ENCODE measurements at places on chromosomes 3 and 15. TPM values are rescaled to one million over a fixed set of nuclear protein-coding genes. Genes with fewer than 3 reads are reported as not detected.

- peaks cover 8% of the 10 kb centered on the region for H3K4me1 ChIP-seq
- no peak overlapping the region for H3K4me3 ChIP-seq
- no peak overlapping the region for H3K27ac ChIP-seq
- no peak for DNase-seq
- no peaks in the 10 kb centered on the region for H3K36me3 ChIP-seq
These were observed 32.2 kb upstream of the SSR3 start for GRCh38 chr3:156586905-156587759.

GRCh38 chr3:24389108-24390090, 105.3 kb downstream of the THRB start:
- no peaks in the 10 kb centered on the region for H3K4me1 ChIP-seq
- H3K36me3 ChIP-seq = no peaks in the 10 kb centered on the region
- H3K27me3 ChIP-seq = no peaks in the 10 kb centered on the region
- DNase-seq = no peak
- no peak overlapping the region for H3K27ac ChIP-seq

DNA sequence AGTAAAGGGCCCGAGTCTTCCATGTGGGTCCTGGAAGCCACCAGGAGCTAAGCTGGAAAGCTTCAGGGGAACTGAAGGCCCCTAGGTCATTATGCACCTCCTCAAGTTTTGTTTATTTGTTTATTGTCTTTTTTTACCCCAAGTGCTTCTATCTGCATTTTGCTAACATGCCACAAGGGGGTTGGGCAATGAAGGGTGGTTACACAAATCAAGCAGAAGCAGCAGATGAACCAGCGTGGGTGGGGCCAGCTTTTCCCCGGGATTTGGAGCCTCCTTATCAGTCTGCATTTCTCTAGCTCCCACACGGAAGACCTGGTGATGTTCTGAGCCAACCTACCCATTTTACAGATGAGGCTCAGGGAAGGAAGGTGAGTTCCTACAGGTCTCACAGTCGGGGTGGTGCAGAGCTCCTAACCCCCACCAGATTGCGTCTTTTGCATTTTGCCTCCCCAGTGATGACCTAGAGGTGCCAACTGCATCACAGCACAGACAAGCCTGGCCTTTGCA, 16.8 kb downstream of the TMC3 start:
- no peaks in the 10 kb centered on the region for H3K4me1 ChIP-seq
- H3K4me3 ChIP-seq = no peak overlapping the region
- H3K27ac ChIP-seq = no peak overlapping the region
- H3K27me3 ChIP-seq = no peaks in the 10 kb centered on the region

The DUOX2 gene
- 2.6 TPM for polyA plus RNA-seq

The GOLGA8Q gene
- 10.4 TPM for polyA plus RNA-seq

- H3K27ac ChIP-seq = no peak overlapping the region
- no peaks in the 10 kb centered on the region for H3K36me3 ChIP-seq
- H3K4me3 ChIP-seq = no peak overlapping the region
- DNase-seq = no peak
- H3K4me1 ChIP-seq = no peaks in the 10 kb centered on the region
These were observed 27.2 kb downstream of the MRPL46 start for GRCh38 chr15:88440021-88440420.

- H3K27me3 ChIP-seq = no peaks in the 10 kb centered on the region
- no peaks in the 10 kb centered on the region for H3K4me1 ChIP-seq
- H3K27ac ChIP-seq = no peak overlapping the region
- no peaks in the 10 kb centered on the region for H3K36me3 ChIP-seq
- DNase-seq = no peak
- no peak overlapping the region for H3K4me3 ChIP-seq
These were observed 147.8 kb downstream of the SOX2 start for GRCh38 chr3:181859518-181859917.

GRCh38 chr3:59016930-59017616, 32.8 kb downstream of the CFAP20DC start:
- H3K27ac ChIP-seq = no peak overlapping the region
- no peaks in the 10 kb centered on the region for H3K4me1 ChIP-seq
- no peak for DNase-seq
- no peaks in the 10 kb centered on the region for H3K27me3 ChIP-seq

The OSBPL10 gene
- 113 TPM for polyA plus RNA-seq

Data from testis (tissue), 5 donors.